ENCODE measurements at places on chromosomes 3 and 15.

DNA sequence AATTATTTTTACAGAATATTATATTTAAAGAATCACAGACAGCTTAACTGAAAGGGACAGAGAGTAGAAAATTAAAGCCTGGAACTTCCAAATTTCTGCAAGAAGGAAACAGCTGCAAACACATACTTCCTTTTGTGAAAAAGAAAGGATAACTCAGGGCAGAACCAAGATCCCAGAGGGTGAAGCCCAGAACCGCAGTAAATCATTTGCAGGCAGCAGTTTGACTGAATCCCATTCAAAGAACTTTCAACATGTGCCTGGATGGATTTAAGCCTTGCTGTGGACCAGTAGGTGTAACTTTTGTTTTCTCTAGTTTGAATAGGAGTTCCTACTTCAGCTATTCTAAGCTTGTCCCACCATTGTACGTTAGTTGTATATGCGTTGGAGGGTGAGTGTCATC is 733.2 kb downstream of the ROBO2 start:
- no peak for DNase-seq

DNA sequence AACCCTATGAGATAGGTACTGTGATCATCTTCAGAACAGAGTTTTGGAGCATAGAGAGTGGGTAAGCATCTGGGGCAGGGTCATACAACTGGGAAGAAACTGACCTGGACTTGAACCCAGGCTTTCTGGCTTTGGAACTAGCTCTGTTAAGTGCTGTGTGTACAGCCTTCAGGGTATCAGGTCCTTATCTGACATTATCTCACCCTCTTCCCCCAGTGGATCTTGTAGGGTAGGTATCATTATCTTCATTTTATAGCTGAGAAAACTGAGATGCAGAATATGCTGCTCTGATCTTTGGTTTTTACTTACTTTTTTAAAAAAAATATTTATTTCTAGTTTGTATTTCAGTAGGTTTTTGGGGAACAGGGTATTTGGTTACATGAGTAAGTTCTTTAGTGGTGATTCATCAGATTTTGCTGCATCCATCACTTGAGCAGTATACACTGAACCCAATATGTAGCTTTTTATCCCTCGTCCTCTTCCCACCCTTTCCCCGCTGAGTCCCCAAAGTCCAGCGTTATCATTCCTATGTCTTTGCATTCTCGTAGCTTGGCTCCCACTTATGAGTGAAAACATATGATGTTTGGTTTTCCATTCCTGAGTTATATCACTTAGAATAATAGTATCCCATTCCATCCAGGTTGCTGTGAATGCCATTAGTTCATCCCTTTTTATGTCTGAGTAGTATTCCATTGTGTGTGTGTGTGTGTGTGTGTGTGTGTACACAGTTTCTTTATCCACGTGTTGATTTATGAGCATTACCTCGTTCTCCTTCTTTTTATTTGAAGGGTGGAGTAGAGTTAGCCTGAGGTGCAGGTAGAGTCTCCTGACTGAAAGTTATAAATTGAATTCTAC is 271.2 kb downstream of the PTPRG start:
- no peak for DNase-seq

GRCh38 chr3:53144862-53145712 is 14.9 kb upstream of the RFT1 start:
- no peak for DNase-seq

- no peak for DNase-seq
Measured at GRCh38 chr3:33636125-33636850, 81.8 kb downstream of the CLASP2 start.

DNA sequence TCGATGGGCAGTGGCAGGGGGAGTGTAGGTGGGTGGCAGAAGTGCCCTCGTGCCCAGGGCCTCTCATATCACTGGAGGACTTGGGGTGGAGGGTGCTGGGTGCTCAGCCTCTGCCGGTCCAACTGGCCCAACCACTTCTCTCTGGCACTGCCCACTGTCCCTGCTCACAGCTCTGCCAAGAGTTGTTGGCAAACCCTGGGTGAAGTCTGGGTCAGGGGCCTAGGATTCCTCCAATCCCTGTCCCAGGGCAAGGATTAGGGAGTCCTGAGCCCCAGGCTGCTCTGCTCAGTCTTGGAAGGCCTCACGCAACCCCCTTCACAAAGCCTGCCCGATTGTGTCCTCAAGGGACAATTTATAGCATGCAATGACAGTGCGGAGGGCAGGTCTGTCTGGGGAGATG is 5.2 kb upstream of the PRKCD start:
- DNase-seq, result no peak

- no peak for DNase-seq
Measured at GRCh38 chr3:65173841-65174240, 486.0 kb upstream of the ADAMTS9 start.

GRCh38 chr15:101283931-101284330 is 6.6 kb upstream of the SELENOS start:
- no peak for DNase-seq

DNA sequence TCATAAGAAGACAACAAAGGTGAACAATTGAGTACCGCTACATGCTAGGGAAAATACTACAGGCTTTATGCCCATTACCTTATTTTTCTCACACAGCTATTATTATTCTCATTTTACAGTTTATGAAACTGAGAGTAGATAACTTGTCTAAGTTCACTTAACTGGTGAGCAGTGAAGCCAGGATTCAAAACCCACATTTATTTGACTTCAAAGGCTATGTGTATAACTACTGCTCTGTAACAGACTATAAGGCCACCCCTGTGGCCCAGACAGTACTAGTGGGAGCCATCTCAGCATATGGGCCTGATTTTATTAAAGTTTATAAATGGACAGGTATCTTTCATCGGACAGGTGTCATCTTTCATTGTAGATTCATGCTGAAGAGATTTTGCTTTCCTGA is 14.4 kb upstream of the BBX start:
- DNase-seq, result no peak

DNA sequence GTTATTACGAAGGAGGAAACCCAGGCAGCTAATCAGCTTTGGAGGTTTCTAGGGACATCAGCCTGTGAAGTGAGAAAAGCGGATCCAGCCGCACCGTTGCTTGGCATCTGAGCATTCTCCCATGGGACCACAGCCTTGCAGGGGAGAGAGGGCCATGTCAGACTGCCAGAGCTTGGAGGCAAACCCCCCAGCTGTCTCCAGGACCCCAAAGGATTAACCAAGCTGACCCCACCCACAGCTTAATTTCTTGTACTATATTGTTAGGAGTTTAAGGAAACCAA is 5.1 kb downstream of the IGDCC3 start:
- DNase-seq, result no peak

DNA sequence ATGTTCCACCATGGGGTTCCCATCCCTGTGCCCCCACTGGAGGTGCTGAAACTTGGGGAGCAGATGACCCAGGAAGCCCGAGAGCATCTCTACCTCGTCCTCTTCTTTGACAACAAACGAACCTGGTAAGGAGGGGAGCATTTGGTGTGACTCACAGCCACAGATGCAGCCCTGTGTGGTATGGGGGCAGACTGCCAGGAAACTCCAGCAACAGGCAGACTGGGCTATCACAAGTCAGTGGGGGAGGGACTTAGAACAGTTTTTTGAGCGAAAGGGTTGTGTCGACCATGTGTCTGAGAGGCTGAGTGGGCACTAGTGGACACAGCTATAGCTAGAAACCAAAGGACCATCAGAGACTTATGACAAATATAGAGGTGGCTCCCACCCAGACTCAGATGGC is 3.4 kb upstream of the OGG1 start:
- no peak for DNase-seq

DNA sequence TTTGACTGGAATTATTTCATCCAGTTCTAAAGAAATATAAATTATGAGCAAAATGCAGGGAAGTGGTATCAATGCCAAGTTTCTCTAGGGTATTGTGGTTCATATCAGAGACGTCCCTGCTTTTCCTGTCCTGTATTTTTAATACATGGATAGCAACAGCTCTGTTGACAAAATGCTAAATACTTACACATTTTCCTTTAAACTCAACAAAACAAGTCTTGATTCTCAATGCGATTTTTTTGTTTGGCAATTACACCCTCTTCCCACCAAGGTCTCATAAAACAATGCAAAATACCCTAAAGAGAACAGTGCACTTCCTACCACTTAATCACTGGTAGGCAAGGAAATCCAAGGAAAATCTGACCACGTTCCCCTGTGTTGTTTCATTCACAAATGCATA is 120.0 kb downstream of the DUT start:
- DNase-seq, result no peak

DNA sequence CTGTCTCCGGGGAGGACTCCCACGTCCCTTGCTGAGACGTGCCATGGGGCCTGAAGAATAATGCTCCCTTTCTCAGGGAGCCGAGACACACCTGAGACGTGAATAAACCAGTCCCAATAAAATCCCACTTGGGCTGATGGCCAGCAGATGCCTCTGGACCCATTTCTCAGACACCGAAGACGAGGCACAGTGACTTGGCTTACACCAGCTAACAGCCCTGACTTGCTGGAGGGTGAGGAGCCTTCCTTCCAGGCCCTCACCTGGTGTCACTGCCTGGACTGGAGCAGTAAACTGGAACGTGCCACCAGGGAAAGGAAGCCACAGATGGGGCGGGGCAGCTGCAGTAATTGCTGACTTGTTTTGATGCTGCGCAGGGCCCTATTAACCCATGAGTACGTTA is 189.7 kb downstream of the PDZRN3 start:
- no peak for DNase-seq

DNA sequence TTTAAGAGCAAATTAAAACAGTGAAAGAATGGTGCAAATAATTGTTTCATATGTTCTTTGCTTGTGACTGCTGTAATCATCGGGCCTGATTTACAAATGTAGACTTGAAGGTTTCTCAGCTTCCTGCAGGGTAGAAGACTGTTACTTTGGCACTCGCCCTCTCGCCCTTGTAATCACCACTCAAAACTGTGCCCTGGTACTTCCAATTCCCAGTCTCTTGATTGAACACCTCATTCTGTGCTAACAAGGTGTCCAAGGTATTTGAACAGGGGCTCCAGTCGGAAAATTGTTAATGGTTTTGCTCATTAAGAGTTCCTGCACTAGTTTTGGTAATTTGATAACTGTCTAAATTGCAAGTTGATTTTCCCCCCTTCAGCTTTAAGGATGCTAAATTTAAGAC is 209.5 kb downstream of the ZIC1 start:
- no peak for DNase-seq

DNA sequence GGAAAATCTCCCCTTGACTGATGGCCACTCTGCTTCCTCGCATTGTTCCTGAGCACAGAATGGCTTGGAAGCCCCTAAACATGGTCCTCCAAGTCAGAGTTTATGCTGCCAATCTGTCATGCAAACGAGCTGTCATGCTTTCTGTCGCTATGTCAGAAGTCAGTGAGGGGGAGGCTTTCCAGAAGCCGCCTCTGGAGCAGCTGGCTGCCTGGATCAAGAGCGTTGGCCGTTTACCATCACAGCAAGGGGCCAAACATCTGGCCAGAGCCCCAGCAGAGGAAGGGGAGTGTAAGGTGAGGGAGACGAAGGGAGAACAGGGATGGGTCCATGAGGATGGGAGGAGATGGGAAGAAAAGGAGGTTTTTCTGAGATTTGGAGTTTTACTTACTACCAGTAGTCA is 372.6 kb upstream of the NR2F2 start:
- DNase-seq, result no peak

- no peak for DNase-seq
Measured at GRCh38 chr15:58309963-58310928, 121.5 kb upstream of the LIPC start.

- no peak for DNase-seq
Measured at GRCh38 chr15:34653992-34654391, 70.5 kb upstream of the GOLGA8B start.

DNA sequence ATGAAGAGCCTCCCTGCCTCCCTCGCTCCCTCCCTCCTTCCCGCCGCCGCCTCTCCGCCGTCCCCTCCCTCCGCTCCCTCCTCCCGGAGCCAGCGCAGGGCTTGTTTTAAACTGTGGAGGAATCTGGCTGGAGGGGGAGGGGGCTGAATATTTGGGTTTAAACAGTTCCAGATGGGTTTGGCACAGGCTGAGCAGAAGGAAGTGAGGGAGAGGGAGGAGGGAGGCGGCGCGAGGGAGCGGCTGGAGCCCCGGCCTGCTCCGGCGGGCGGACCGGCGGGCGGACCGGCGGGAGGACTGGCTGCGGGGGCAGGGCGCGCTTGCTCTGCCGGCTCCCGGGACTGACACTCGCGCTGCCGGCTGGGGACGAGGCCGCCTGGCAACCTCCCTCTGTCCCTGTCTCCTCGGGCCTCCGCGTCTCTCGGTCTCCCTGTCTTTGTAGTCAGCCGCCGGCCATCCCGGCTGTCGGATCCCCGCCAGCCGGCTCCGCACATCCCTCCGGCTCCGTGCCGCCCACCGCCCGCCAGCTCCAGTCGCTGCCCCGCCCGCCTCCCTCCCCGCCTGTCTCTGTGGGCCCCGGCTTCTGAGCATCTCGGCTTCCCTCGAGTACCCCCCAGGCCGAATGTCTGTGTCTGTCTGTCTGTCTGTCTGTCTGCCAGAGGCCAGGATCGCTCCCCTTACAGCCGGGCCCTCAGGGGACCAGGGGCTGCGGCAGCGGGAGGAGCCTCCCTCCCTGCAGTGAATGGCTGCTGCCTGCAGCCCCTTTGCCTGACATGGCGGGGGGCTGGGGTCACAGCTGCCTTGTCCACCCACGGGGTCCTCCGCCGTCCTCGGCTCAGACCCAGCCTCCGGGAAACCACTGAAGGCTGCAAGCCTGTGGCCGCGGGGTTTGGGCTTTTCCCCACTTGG is 7.6 kb downstream of the EPHB3 start:
- DNase-seq, result no peak

Data from stimulated activated naive CD8-positive, alpha-beta T cell treated with anti-CD3 and anti-CD28 coated beads, Interleukin-15, amount 100 ng/mL, for 72 hours (primary cell).